ENCODE measurements at places on chromosomes 2 and 18.

DNA sequence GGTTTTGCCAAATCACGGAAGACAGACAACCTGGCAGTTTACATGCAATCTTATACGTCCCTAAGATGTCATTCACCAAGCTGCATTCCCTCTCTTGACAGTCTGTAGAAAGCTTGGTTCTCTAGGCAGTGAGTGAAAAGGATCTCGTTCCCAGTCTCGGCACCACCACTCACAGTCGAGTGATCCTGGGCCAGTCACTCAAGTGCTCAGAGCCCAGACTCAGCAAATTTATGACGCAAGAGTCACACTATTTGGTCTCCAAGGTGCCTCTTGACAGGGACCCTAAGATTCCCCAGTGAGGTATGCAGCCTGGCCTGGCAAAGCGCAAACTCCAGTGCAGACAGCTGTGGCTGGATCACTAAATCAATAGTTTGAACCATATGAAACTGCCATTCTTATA lies 77.9 kb downstream of the EIPR1 start:
- peaks cover 10% of the 10 kb centered on the region for H3K36me3 ChIP-seq
- H3K4me3 ChIP-seq: no peak overlapping the region
- H3K4me1 ChIP-seq: peaks cover 18% of the 10 kb centered on the region
- H3K27me3 ChIP-seq: peaks cover 3% of the 10 kb centered on the region
- no peak overlapping the region for H3K27ac ChIP-seq

- no peak overlapping the region for H3K27ac ChIP-seq
- no peak for DNase-seq
- H3K27me3 ChIP-seq: peaks cover 1% of the 10 kb centered on the region
These were observed 53.0 kb upstream of the LRP2 start for GRCh38 chr2:169415233-169415748.

GRCh38 chr2:46294176-46294836 lies 2.9 kb upstream of the EPAS1 start:
- H3K4me1 ChIP-seq: peaks cover 19% of the 10 kb centered on the region
- no peak overlapping the region for H3K27ac ChIP-seq
- H3K27me3 ChIP-seq: peaks cover 13% of the 10 kb centered on the region
- DNase-seq: peak; percentile 29
- H3K36me3 ChIP-seq: peaks cover 4% of the 10 kb centered on the region
- no peak overlapping the region for H3K4me3 ChIP-seq

DNA sequence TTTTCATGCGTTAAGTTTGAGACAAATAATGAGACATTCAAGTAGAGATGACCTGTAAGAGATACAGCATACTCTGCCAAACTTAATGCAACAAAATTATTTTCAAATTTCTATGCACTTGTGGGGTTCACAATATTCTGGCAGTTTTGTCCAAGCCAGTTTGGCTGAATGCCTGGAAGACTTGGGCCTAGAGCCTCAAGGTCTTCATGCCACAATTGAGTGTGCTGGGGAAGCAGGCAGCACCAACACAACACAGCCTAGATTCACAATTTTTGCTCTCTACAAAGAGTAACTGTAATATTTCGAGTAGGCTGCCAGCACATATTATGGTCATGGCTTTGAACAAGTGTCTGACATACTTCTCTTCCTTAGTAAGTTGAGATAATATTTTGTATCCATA lies 461.4 kb upstream of the SPHKAP start:
- no peak for DNase-seq
- H3K27me3 ChIP-seq: no peaks in the 10 kb centered on the region
- H3K4me3 ChIP-seq: no peak overlapping the region
- H3K27ac ChIP-seq: no peak overlapping the region

- H3K36me3 ChIP-seq: no peaks in the 10 kb centered on the region
- H3K27ac ChIP-seq: no peak overlapping the region
- DNase-seq: no peak
- H3K4me3 ChIP-seq: no peak overlapping the region
- no peaks in the 10 kb centered on the region for H3K4me1 ChIP-seq
These were observed 122.9 kb upstream of the ITGA4 start for GRCh38 chr2:181334158-181334826.

DNA sequence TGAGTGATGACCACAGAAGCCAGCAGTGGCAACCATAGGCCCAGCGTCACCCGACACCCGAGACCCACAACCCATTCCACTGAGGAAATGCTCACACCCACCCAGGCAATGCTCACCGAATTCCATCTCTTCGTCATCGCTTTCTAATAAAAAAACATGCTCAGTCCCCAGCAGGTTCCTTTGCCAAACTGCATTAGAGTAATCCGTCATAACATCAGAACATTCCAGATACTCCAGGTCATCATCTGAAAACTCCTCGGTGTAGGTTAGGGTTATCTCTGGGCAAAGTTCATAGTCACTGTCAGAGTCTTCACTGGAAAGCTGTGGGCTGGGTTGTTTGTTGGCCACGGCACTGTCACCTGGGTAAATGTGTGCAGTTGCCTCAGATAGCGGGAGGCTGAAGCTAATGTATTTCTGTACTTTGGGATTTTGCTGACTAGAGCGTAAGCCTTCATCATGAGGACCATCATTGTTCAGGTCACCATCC lies 49.3 kb downstream of the ALPK2 start:
- no peak for DNase-seq
- no peak overlapping the region for H3K27ac ChIP-seq
- no peaks in the 10 kb centered on the region for H3K27me3 ChIP-seq
- no peaks in the 10 kb centered on the region for H3K36me3 ChIP-seq

- H3K36me3 ChIP-seq: peaks cover 30% of the 10 kb centered on the region
- peaks cover 3% of the 10 kb centered on the region for H3K4me1 ChIP-seq
- H3K27ac ChIP-seq: no peak overlapping the region
- H3K27me3 ChIP-seq: peaks cover 14% of the 10 kb centered on the region
These were observed 199.3 kb downstream of the LTBP1 start for GRCh38 chr2:33146102-33146501.

- H3K27ac ChIP-seq: no peak overlapping the region
- no peaks in the 10 kb centered on the region for H3K36me3 ChIP-seq
- H3K4me1 ChIP-seq: peaks cover 23% of the 10 kb centered on the region
- no peak overlapping the region for H3K4me3 ChIP-seq
- DNase-seq: no peak
- no peaks in the 10 kb centered on the region for H3K27me3 ChIP-seq
These were observed 1220.4 kb upstream of the ZEB2 start for GRCh38 chr2:145740302-145740701.

GRCh38 chr2:176650104-176650837 lies 381.0 kb downstream of the MTX2 start:
- H3K4me3 ChIP-seq: no peak overlapping the region
- peaks cover 6% of the 10 kb centered on the region for H3K4me1 ChIP-seq
- H3K27ac ChIP-seq: no peak overlapping the region
- no peaks in the 10 kb centered on the region for H3K36me3 ChIP-seq
- DNase-seq: no peak

- H3K4me1 ChIP-seq: no peaks in the 10 kb centered on the region
- DNase-seq: no peak
- H3K4me3 ChIP-seq: no peak overlapping the region
- H3K27me3 ChIP-seq: no peaks in the 10 kb centered on the region
- no peak overlapping the region for H3K27ac ChIP-seq
These were observed 46.6 kb downstream of the MAP2 start for GRCh38 chr2:209470466-209470865.
